ENCODE measurements at places on chromosomes 11 and 22.

GRCh38 chr11:72305891-72306585 is 62.1 kb upstream of the PHOX2A start:
- DNase-seq = no peak

DNA sequence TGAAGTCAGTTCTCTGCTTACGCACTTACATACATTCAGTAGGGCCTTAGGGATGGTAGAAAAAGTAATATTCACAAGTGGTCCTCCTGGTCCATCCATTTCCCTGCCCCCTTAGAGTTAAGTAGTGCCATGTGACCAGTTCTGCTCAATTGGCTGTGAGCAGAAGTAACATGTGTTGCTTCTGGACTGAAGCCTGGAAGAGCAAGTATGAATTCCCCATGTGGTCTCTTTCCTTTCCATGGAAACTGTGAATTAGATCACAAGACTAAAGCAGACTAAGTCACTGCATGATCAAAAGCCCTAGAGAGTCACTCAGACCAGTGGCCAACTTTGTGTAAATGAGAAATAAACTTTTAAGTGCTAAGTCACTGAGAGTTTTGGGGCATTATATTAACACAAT is 341.7 kb upstream of the CADM1 start:
- no peak for DNase-seq

DNA sequence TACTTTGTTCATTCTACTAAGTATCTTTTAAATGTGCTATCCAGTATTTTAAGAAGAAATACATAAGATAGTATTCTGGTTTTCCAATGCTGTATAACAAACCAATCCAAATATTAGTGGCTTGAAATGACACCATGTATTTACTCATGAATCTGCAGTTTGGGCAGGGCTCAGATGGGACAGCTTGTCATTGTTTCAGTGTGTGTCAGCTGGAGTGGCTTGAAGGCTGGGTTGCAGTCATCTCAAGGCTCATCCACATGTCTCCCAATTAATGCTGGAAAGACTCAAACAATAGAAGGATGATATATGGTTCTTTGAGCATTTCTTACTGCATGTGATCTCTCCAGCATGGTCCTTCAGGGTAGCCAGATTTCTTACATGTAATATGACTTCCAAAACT is 146.2 kb downstream of the ARHGAP42 start:
- DNase-seq = no peak

DNA sequence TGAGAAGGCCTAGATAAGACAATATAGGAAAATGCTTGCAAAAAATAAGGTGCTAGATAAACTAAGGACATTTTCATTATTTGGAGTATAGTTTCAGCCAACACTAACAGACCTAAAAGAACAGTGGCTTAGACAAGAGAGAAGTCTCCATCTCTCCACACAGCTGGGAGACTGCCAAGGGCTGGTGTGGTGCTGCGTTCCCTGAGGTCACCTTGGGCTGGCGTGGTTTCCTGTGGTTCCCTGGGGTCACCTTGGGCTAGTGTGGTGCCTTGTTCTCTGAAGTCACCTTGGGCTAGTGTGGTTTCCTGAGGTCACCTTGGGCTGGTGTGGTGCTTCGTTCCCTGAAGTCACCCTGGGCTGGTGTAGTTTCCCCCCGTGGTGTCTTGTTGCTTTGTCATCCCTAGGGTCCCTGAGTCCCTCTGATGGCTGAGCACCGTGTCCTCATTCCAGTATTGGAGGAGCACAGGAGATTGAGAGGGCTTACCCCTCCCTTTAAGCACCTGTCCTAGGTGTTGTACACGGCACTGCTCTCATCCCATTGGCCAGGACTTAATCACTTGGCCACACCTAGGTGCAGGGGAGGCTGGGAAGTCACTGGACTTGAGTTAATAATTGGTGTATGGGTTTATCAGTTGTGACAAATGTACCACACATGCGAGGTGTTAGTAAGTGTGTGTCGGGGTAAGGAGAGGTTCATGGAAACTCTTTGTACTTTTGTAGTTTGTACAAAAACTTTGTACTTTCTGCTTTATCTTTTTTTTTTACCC is 14.9 kb downstream of the SAMM50 start:
- no peak for DNase-seq

- peak; percentile 15 for DNase-seq
Observed at GRCh38 chr22:23591201-23591791, 11.2 kb upstream of the IGLL1 start.

DNA sequence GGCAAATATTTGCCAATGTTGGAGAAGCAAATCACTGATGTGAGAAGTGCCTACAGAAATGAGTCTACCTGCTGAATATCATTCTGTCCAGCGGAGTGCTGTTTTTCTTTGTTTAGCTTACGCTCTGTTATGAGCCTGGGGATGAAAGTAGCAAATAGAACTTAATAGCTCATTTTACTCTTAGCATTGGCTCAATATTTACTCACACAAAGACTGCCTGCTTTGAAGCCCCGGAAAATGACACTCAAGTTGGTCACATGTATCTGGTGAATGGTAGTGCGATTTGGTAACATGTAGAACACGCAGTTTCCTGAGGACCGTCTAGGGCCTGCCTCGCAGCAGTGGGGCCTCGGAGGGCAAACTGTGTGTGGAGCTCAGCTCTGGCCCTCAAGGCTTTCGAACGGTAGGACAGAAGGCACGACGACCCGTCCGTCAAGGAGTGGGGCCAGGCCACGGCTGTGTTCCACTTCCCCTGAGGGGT is 38.9 kb downstream of the TBC1D22A start:
- no peak for DNase-seq

DNA sequence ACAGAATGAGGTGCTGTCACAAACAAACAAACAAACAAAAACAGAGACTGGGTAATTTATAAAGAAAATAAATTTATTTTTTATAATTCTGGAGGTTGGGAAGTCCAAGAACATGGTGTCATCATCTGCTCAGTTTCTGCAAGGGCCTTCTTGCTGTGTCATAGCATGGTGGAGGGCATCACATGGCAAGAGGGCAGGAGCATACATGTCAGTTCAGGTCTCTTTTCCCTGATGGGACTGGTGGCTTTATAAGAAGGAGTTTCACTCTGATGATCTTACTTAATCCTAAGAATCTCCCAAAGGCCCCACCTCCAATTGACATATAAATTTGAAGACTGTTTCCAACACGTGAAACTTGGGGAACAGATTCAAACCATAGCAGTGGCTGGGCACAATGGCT is 135.7 kb downstream of the NECTIN1 start:
- no peak for DNase-seq

GRCh38 chr11:78226684-78227680 is 38.3 kb downstream of the USP35 start:
- DNase-seq = no peak

DNA sequence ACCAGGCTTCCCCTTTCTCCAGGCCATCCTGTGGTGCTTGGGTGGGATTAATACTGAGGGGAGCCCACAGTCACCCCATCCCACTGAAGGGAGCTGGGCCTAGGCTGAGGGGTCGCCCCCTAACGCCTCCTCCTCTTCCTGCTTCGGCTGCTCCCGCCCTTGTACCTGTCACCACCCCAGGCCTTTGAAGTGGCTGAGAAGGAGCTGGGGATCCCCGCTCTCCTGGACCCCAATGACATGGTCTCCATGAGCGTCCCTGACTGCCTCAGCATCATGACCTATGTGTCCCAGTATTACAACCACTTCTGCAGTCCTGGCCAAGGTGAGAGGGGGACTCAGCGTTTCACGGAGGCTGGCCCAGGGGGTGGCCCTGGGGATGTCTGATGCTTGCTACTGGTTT is 6.1 kb downstream of the MICALL1 start:
- no peak for DNase-seq

- DNase-seq = no peak
Observed at GRCh38 chr11:62981743-62982142, 3.0 kb downstream of the SLC22A6 start.

DNA sequence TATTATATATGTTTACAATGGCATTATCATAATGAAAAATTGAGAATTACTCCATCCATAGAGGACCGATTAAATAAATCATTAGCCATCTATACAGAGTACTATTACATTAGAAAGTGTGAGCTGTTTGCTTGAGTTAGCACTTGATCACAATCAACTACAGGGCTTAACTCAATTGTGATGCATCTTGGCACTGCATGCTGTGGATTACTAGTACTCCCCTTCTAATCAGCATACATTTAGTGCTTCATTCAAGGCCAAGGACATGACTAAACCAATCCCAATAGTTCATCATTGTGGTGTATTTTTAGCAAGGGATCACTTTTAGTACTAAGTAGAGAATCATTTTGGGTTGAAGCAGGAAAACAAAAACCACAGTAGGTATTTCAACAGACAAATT is 23.5 kb upstream of the ARHGAP42 start:
- no peak for DNase-seq

DNA sequence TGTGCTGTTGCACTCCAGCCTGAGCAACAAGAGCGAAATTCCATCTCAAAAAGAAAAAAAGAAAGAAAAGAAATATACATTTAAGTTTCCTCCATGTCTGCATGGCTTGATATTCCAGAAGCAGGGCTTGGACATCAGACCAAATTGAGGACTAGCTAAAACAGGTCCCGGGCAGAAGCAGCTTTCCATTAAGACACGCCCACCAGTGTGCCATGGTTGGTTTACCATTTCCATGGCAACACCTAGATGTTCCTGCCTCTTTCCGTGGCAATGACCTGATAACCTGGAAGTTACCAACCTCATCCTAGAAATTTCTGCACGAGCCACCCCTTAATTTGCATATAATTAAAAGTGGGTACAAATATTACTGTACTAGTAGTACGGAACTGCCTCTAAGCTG is 111.3 kb downstream of the NAT10 start:
- DNase-seq = no peak

GRCh38 chr11:43419460-43419859 is 60.7 kb downstream of the TTC17 start:
- no peak for DNase-seq

DNA sequence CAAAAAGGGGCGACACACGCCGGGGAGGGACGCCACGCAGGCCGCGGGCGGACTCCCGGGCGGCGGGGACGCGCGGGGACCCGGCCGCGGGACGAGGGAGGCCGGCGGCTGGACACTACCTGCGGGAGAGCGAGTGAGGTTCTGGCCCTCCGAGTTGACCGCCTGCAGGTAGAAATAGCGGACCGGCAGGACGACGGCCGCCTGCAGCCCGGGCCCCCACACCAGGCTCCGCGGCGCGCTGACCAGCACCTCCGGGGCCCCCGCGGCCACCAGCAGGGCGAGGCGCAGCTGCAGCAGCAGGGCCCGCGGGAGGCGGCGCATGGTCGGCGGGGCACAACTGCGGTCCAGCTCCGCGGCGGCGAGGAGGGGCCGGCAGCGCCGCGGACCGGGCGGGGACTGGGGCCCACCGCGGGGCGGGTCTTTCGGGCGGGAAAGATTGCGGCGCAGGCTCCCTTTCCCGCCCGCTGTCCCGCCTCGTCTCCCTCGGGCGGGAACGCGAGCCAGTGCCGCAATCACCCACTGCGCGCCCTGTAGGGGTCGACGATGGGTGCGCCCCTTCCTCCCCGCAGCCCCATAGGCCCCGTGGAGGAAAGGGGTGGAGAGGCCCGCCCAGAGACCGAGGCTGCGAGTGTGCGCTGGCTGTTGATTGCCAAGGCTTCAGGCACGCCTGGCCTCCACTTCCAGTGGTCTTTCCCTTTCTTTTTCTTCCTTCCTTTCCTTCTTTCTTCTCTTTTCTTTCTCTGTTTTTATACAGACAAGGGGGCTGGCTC is at the start of gene POGLUT3:
POGLUT3 (minus strand) TSS at position 339 of the 770 bp plus-strand sequence; CDS start at position 321, 18 bp downstream.
- DNase-seq = peak; percentile 27

GRCh38 chr22:45548991-45549761 is 46.5 kb downstream of the FBLN1 start:
- DNase-seq = no peak

GRCh38 chr11:123103326-123103980 is 41.5 kb upstream of the HSPA8 start:
- DNase-seq = no peak

- no peak for DNase-seq
Observed at GRCh38 chr11:116577273-116577672, 195.5 kb downstream of the BUD13 start.

DNA sequence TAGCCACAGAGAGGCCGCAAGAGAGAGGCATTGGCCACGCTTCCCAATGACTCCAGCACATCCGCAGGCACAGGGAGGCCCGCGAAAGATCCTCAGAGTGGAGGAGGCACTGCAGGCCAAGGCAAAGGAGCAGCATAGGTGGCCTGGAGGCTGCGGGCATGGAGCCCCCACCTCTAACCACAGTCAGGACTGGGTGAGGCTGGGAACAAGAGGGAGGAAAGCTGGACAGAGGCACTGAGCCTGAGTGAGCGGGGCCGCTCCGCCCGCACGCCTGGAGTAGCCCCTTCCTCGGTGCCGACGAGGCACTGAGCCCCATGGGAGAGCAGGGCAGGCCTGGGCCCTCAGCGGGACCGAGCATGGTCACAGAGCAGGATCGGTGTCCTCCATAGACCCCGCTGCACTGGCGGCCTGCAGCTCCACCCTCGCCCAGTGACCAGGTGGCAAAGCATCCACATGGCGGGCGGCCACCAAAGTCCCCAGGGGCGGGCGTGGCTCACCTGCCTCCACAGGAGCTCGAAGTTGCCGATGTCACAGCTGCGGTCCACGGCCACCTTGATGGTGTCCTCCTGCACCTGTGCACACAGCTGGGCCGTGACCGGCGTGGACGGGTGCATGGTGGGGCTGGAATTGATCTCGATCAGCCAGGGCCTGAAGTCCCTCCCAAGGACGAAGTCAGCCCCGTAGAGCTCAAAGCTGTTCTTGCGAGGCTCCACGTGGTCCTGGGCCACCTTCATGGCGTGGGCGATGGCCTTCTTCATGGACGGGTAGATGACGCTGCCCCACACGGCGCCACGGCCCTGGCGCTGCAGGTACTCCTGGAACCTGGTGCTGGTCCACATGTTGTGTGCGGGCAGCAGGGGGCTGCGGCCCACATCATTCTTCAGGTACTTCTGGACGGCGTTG is 18.9 kb upstream of the IL17REL start:
- DNase-seq = no peak

DNA sequence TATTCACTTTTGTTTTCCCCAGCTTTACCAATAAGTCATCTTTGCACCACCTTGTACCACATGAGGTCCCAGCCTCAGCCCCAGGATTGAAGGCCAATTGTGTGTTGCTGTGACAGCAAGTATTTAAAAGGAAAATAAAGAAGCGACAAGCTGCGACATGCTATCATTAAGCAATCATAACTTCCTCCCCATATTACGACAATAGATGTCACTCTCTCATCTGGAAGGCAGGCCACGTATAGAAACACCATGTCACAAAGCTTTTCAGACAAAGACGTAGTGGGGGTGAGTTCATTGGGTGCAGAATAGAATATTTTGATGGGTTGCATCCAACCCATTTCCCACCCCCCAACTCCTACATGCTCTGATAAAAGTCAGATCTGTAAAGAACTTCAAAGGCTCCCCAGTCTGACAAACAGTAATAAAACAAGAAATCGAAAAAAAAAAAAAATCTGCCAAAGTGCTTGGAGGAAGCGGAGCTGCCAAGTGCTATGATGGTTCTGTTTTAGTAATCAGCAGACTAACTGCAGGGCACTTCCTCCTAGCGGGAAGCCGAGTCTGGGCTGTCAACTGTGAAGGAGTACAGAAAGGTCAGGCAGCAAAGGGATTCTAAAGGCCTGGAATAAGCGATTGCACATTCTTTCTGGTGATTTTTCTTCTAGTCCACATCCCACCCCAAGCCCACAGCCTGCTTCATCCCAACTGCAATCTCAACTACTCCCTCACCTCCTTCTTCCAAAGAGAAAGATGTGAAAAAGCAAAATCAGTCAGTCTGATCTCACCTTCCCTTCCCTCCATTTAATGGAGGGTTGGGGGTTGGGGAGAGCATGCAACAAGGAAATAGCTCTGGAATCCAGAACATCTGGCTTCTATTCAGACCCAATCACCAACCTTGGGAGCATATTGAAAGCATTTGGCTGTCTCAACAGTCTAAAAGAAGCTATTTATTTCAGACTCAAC is 131.4 kb upstream of the UBASH3B start:
- DNase-seq = no peak
